ENCODE measurements at places on chromosomes 11 and 22. TPM values are rescaled to one million over a fixed set of nuclear protein-coding genes. Genes with fewer than 3 reads are reported as not detected.
A peak's percentile ranks its signal among the peaks of the same experiment; 100 is the strongest.

The SCGB1D2 gene
- total RNA-seq, result not detected

GRCh38 chr11:12922418-12922817 lies 86.7 kb upstream of the RASSF10 start:
- no peak overlapping the region for H3K4me3 ChIP-seq
- H3K27me3 ChIP-seq, result peaks cover 14% of the 10 kb centered on the region
- no peak overlapping the region for H3K27ac ChIP-seq
- H3K4me1 ChIP-seq, result no peaks in the 10 kb centered on the region
- DNase-seq, result no peak

The C11orf16 gene
- total RNA-seq, result not detected

The SLC25A18 gene
- total RNA-seq, result not detected

DNA sequence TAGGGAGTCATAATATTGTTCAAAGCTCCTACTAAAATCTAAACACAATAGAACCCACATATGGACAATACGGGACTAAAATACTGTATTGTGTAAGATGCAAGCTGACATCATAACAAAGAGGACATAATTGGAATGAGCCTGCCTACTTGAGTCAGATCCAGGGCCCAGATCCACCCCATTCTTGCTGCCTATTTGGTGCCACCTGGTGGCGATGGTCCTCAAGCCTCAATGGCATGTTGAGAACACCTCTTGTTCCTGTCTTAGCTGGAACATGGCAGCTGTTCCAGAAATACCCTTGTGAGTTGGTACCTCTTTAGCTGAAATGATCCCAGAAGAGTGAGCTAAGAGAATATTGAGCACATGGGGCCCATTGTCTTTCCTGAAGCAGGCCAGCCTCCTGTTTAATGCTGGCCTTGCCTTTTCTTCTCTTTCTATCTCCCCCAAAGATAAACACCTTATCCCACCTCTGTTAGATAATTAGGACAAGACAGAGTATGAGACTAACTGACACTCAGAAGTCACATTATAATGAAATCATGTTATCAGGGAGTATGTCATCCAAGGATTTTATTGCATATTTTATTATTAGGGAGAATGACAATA lies 680.9 kb upstream of the ANO5 start:
- peak; percentile 23 for DNase-seq
- no peaks in the 10 kb centered on the region for H3K4me1 ChIP-seq
- no peaks in the 10 kb centered on the region for H3K36me3 ChIP-seq
- no peak overlapping the region for H3K4me3 ChIP-seq
